Fibroblast of skin of back (primary cell): ENCODE measurements at places on chromosomes 7 and 10.

DNA sequence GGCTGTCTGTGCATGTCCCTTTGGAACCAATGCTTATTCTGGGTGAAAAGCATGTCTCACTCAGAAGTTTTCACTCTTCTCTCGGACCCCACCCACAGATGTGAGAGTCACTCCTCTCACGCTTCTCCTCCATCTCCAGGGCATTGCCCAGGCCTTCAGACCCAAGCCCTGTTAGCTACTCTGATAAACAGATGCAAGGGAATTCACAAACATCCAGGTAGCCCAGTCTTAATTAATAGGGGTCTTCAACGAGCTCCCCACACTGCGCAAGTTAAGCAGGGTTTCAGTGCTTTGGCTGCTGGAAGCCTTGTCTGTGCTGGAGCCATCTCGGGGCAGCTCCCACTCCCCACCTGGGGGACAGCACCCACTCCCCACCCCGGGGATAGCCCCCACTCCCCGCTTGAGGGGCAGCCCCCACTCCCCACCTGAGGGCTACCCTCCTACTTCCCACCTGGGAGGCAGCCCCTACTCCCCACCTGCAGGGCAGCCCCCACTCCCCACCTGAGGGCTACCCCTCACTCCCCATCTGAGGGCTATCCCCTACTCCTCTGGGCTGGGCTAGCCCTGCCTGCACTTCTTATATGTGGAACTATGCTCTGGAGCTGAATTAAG lies 8.7 kb downstream of the PKD1L1 start:
- no peak for DNase-seq

DNA sequence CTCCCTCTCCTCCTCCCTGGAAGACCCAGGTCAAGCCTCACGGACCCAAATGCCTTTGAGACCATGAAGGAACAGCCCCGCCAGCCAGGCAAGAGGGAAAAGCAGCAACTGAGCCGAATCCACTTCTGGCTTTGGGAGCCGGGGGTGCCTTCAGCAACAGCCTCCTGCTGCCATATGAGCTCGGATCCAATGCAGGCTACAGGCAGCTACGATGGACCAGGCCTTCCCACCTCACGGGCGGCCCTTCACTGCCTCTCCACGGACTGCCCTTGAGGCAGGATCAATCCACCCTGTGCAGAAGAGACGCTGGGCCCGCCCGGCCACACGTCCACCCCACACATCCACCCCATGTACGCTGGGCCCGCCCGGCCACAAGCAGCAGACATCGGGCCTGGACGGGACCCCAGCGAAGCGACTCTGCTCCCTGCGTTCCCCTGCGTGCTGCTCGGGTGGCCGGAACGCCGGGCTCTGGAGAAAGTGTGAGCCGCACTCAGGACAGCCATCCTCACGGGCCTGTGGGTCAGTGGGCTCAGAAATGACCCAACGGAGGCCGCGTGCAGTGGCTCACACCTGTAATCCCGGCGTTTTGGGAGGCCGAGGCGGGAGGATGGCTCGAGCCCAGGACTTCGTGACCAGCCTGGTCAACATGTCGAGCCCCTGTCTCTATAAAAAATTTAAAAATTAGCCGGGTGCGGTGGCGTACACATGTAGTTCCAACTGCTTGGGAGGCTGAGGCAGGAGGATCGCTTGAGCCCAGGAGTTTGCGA lies 82.0 kb downstream of the FOXL3 start:
- DNase-seq, result no peak

DNA sequence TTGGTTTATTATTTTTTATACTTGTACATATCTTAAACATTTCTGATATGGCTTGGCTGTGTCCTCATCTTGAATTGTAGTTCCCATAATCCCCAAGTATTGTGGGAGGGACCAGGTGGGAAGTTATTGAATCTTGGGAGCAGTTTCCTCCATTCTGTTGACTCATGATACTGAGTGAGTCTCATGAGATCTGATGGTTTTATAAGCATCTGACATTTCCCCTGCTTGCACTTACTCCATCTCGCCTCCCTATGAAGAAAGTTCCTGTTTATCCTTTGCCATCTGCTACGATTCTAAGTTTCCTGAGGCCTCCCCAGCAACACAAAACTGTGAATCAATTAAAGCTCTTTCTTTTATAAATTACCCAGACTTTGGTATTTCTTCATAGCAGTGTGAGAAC lies 207.7 kb downstream of the TPK1 start:
- no peak for DNase-seq

DNA sequence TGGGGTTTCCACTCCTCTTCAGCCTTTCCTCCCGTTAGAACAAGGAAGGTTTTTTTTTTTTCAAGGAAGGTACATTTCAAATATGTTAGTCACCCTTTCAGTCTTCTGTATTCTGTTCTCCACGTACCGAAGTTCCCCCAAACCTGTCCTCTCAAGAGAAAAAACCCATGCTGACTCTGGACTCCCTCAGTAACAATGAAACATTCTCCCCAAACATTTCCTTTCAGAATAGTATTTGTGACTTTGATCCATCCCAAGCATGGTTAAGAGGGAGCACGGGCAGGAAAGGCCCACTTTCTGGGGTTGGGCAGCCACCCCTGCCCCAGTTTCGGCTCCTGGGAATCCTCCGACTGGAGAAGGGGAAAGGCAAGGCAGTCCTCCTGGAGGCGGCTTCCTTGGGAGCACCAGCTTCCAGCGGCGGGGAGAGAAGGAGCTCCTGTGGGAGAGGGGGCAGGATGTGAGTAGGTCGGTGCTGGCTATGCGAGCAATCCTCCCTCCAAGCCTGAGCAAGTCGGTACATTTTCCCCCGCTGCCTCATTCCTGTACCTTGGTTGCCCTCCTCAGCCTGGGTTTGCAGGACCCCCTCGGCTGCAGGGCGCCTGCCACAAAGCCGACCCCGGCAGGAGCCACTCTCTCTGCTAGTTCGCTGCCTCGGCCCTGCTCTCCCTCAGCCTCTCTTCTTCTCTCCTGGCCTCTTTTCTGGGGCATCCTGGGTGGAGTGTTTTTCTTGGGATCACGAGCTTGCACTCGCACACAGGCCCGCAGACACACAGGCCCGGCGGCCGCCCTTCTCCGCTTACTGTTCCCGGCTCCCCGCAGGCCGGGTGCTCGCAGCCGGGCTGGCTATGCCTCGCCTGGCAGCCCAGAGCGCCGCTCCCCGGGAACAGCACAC lies 2.1 kb upstream of the HOXA1 start:
- no peak for DNase-seq

DNA sequence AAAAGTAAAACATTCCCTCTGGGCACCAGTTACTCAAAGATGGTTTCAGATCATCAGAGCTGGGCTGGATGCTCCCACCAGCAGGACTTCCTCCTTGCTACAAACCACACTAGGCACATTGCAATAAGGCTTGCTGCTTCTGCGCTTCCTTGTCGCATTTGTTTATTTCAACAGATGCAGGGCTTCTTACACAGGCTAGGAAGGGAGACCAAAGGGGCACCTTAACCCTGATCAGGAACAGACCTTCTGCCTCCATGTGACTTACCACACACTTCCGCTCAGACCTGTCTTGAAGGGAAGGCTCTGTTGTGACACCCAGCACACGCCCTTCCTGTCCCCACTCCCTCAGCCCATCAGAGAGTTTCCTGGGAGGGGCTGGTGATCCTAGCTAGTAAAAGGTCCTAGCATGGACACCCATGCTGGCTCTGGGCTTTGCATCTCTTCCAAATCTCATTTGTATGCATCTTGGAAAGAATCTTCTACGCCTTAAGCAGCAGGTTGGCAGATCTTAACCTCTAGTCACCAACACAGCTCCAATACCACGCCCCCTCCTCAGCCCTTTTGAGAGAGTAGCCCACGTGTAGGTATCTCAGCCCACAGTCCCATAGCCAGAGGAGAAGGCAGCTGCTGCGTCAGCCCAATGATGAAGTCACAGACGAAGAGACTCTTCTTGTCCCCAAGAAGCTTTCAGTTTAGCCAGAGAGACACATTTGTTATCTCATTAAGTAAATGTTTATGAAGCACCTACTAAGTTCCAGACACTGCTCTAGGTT lies 47.1 kb upstream of the SVIL start:
- DNase-seq, result no peak

- DNase-seq, result no peak
These were observed 163.2 kb downstream of the ADAM12 start for GRCh38 chr10:126224967-126225671.

- DNase-seq, result no peak
These were observed 586.0 kb upstream of the MBL2 start for GRCh38 chr10:53358536-53358935.

GRCh38 chr10:77553966-77554365 lies 83.6 kb downstream of the KCNMA1 start:
- DNase-seq, result no peak

DNA sequence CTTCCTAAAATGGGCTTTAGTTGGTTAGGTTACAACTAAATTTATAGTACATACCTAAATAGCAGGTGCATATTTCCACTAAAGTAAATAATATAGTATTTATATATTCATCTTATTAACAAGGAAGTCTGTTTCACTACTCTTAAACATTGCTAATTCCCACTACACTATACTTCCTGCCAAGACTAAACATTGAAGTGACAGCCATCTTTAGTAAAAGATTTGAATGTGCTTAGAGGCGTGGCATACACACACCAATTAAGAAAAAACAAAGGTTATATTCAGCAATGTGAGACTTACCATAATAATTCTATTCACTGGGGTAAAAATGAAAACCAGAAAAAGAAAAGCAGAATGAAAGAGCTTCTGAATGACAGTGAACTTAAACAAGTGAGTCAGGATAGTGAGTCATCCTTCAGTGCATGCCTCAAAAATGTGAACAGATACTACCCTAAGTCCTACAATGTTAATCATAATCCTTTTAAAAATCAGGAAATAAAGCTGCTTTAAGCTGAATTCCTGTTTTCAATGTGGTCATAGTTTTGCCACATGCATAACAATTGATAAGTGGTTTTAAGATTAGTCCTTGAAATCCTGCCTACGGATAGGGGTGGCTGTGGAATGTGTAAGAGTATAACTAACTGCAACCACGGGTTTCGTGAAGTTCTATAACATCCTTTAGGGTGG lies 59.4 kb downstream of the USP6NL start:
- DNase-seq, result peak; percentile 95

DNA sequence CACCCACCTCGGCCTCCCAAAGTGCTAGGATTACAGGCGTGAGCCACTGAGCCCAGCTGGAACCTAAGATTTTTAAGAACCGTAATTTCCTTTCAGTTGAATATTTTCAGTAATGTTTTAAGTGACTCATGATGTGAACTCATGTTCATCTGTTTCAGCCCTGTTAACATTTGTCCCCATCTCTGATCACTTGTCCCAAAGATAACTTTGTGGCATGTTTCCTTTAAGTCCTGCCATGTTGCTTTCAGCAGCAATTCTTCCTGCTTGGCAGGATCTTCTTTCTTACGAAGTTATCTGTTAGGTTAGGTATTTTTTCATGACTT lies 19.3 kb downstream of the ZRANB1 start:
- DNase-seq, result no peak

DNA sequence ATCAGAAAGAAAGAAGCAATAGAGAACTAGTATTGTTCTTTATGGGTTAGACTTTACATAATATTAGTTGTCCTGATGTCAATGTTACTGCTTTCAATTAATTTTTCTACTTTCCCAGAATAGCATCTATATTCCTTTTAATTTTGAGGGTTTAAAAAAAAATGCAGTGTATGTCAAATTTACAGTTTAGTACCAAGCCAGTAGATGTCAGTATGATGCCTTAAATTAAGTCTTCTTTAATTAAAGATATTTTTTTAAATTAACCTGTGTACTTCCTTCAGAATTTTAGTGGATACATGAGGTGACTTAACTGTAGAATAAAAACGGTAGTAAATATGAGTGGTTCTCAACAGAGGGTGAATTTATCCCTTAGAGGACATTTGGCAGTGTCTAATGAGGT lies 35.2 kb upstream of the STOX1 start:
- DNase-seq, result no peak

DNA sequence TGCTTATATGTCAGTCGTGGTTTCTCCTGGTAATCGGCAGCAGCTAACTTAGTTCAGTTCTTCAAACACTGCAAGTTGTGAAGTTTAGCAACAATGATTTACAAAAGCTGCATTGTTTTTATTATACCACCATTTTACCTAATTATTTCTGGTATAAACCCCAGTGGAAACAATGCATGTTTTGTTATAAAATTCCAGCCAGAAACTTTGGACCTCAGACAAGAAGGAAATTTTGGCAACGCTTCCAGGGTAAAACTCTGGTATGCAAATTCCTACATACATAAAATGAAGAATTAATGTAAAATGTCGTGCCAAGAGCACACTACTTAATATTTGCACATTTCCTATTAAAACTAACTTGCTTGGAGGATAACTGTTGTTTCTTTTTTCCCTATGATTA lies 277.4 kb upstream of the LYZL1 start:
- peak; percentile 34 for DNase-seq

DNA sequence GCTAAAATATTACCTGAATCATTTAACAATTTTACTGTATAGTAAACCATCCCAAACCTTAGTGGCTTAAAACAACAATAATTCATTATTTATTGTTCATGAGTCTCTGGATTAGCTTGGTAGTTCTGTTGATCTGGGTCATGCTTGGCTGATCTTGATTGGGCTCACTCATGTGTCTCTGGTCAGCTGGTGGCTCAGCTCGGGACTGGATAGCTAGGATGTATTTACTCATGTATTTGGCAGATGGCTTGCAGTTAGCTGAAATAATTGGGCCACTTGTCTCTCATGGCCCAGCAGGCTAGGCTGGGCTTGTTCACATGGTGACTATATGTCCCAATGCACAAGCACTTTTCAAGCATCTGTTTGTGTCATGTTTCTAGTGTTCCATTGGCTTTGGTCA lies 262.8 kb downstream of the BBS9 start:
- DNase-seq, result no peak

DNA sequence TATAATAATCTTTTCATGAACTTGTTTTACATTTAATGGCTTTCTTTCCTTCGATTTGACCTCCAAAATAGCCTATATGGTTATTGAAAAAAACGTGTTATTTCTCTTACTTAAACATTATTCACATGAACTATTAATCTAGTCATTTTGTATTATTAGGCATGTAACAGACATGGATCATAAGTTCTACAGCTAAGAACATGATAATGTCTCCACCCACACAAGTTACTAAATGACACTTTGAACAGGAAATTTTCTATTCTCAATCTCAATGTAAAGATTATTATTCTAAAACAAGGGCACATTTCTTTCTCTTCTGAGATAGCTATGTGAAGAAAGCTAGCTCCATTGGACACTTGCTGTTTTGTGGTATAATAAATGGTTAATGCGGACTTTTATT lies 10.0 kb downstream of the LAMB4 start:
- no peak for DNase-seq

DNA sequence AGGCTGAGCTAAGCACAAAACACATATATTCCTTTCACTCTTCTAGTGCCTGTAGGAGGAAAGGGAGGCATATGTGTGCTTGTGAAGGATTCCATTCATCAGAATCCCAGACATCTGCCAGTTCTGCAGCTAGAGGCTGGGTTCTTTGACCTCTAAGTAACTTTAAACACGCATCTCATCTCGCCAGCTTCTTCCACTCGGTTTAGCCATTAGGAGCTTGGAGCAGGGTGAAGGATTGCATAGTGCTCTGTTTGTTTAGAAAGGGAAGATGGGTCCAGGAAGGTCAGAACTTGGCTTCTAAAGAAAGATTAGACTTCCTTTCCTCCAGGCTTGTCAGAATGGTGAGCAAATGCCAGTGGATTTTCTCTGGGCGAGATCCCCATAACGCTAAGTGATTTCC lies 43.6 kb downstream of the HK1 start:
- DNase-seq, result no peak

GRCh38 chr7:92731335-92732063 lies 104.9 kb downstream of the CDK6 start:
- DNase-seq, result peak; percentile 60

- no peak for DNase-seq
These were observed 21.1 kb downstream of the C7orf33 start for GRCh38 chr7:148611692-148612091.

- no peak for DNase-seq
These were observed 306.8 kb downstream of the CNTNAP2 start for GRCh38 chr7:146423446-146423845.
